ENCODE measurements at places on chromosomes 1 and 21.

- peak; percentile 38 for DNase-seq
Observed at GRCh38 chr1:41661428-41662060, 177.1 kb upstream of the EDN2 start.

- no peak for DNase-seq
Observed at GRCh38 chr1:23385119-23385621, 15.5 kb upstream of the ZNF436 start.

- DNase-seq: no peak
Observed at GRCh38 chr1:94919241-94920030, 7.5 kb downstream of the CNN3 start.

- peak; percentile 27 for DNase-seq
Observed at GRCh38 chr1:226575739-226576378, 27.3 kb downstream of the STUM start.

DNA sequence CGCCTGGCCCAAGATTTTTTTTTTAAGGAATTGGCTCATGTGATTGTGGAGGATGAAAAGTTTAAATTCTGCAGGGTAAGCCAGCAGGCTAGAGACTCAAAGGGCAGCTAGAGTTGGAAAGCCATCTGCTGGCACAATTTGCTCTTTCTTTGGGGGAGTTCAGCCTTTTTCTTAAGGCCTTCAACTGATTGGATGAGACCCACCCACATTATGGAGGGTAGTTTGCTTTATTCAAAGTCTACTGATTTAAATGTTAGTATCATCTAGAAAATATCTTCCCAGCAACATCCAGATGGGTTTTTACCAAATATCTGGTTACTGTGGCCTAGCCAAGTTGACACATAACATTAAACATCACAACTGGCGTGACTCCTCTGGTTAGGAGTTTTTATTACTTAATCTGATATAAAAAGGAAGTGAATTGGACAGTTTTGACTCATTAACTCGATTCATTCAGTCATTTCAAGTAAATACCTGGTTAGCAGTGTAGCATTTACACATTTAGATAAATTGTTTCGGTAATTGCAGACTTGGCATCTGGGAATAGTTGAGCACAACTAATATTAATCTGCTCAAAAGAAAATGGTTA lies 12.4 kb downstream of the HOOK1 start:
- DNase-seq: no peak

DNA sequence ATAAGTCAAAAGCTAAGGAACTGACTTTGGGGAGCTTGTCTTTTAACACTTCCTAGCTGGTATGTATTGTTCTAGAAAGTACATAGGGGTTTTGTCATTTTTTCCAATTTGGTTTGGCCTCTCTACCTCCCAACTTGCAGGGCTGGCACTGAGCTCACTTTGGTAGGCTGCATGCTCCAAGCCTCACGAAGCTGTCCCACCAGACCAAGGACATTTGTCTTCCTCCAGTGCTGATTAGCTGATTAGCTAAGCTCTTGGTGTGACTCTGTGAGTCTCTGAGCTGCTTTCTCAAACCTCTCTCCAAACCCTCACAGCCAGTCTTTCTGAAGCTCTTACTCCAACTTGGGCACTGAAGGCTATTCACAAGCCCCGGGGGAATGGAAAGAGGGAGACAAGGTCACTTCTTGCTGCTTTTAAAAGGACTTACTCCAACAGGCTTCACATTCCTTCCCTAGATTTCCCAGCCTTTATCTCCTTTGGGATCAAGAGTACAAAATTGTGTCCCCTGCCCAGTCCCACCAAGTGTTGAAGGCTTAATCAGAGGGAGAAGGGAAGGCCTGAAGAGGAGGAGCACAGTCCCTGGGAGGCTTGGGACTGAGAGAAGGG lies 893 bp upstream of the CFAP45 start:
- no peak for DNase-seq

- no peak for DNase-seq
Observed at GRCh38 chr1:44606701-44607281, 67.5 kb downstream of the TMEM53 start.

- DNase-seq: no peak
Observed at GRCh38 chr1:25871086-25871703, 4.3 kb downstream of the PAQR7 start.

DNA sequence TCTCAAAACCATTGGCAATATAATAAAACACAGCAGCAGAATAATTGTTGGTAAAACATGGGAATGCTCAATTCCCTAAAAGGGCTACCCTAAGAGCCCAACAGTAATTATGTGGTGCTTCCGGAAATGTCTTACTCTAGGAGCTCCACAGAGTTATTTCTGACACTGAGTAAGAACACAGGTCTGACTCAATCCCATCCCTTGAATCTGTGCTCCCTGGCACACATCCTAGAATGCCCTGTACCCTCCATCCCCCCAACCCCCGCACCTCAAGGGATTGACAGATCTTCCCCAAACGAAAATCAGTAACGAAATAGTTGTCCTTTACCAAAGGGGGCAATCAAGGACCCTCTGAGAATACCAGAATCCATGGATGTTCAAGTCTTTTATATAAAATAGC lies 71.9 kb downstream of the SMYD2 start:
- DNase-seq: no peak

GRCh38 chr1:182270731-182271130 lies 120.9 kb downstream of the GLUL start:
- no peak for DNase-seq

GRCh38 chr1:44832056-44832705 lies 10.9 kb downstream of the PTCH2 start:
- no peak for DNase-seq

DNA sequence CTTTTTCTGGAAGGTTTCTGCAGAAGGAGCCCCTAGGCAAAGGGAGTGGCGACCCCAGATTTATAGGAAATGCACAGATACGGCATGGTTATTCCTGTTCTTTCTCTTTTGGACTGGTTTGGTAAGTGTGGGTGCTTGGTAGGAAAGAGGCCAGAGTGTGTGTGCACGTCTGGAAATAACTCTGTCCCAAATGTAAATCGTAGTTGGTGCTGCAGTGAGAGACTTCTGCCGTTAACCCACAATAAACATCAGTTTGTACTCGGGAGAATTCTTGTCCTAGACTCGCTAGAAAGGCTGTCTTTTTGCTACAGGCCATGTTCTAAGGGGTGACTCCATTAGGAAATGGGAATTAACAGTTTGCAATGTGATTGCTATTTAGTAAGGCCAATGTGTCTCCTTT lies 779 bp downstream of the SLC44A3 start:
- DNase-seq: peak; percentile 23

DNA sequence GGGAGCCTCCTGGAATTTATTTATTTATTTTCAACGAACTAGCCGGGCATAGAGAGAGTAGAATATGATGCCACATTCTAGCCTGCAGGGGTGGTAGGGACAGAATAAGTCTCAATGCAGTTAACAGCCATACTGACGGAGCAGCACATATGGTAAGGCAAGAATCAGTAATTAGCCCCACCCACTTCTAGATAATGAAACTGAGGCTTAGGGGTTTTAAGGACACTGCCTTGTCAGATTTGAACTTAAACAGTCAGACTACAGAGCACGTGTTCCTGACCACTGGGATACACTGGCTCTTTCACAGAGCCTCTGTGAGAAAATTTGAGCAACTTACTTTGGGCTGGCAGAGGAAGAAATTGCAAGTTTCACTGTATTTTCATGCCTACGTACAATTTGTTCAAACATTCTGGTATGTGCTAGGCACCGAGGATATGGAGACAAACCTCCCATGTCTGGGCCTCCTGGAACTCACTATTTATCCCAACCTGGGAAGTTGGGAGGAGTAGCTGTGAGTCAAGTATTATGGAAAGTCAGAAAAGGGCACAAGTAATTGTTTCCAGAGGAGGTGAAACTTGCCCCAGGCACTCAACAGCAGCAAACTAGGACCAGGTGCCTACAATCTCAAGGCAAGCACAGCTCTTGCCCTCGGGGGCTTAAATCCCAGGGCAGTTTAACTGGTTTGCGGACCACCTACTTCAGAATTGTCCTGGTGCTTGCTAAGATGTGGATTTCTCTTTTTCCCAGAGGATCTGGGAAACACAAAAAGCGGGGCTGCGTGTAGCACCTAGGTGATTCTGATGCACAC lies 1.6 kb upstream of the CLIC4 start:
- DNase-seq: peak; percentile 61

DNA sequence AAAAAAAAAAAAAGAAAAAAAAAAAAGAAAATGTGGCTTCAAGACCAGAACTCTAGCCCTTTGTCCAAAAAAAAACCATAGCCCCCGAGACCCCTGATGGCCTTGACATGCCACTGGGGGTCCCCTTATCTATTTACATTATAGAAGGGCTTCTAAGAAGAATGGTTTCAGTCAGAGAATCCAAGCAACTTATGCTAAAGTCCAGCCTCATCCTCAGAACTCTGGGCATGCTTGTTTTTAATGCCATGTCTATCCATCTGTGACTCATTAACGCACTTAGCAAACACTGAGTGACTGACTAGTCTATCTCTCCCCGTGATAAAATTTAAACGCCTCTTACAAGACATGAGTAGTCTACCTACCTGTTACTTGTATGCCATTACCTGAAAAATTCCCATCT lies 29.3 kb downstream of the ERG start:
- DNase-seq: no peak

DNA sequence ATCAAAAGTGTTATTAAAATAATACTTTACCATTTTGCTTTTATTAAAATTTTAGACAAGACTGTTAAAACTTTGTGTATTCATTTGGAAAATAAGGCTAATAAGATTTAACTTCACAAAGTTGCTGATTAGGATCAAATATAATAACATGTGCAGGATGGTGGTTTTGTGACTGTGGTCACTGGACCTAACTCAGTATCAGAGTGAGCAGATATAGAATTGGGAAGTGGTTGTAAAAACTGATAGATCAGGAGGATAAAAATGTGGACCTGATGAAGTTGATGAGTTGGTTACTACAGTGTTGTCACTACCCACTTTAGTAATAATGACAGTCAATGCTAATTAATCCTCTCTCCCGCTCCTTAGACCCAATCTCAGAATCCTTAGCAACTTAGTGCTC lies 186.4 kb downstream of the AKT3 start:
- no peak for DNase-seq

- no peak for DNase-seq
Observed at GRCh38 chr1:68473060-68473459, 23.3 kb upstream of the RPE65 start.

DNA sequence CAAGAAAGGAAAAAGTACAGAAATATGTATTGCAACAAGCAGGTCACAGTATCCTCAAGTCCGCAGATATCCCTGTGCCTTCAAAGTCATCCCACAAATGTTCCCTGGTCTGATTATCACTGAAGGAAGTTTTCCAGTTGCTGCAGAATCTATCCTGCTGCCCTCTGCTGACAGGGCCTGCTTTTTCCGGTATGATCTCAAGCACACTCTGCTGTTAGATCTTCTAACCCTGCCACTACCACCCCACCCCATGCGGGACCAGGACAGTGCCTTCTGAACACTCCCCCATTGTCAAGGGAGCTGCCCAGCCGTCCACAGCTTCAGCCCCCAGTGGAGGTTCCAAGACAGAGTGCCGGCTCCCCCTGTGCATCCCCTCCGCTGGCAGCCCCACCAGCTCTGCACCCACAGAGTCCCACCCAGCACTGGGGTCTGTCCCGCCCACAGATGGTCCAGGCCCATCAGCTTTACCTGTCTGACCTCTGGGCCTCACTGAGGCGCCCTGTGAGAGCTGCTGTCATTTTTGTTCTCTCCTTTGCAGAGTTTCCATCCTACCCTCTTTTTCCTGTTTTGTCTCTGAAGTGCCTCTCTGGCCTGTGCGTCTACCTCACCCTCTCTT lies 27.9 kb downstream of the FAM163A start:
- no peak for DNase-seq

GRCh38 chr1:64268653-64269557 lies 65.5 kb downstream of the UBE2U start:
- DNase-seq: peak; percentile 94

DNA sequence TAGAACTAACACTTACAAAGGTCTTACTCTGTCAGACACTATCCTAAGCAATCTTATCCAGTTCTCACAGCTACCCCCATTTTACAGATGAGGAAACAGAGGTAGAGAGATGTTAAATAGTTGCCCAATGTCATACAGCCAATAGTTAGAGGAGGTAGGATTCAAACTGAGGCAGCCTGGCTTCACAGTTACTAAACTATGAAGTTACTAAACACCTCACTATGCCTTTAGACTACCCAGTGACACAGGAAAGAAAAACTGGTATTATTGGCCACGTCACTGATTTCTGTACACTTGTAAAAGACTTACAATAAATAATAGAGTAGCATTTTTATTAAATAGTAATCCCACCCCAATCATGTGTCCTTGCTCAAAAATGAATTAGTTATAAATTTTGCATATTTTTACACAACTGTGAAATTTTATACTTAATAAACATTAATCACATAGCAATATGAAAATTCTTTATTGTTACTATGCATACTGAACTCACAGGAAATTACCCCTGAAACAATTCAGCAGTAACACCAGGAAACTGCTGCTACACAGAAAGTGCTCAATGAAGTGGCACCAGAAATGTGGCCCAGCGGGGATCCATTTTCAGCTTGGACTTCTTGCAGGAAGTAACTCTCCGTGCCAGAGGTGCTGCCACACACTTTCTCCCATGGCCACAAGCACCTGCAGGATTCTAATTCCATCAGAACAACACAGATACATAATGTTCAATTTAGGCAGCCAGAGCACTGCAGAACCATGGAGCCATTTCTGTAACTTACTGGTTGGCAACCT lies 69.4 kb downstream of the VAV3 start:
- DNase-seq: no peak

DNA sequence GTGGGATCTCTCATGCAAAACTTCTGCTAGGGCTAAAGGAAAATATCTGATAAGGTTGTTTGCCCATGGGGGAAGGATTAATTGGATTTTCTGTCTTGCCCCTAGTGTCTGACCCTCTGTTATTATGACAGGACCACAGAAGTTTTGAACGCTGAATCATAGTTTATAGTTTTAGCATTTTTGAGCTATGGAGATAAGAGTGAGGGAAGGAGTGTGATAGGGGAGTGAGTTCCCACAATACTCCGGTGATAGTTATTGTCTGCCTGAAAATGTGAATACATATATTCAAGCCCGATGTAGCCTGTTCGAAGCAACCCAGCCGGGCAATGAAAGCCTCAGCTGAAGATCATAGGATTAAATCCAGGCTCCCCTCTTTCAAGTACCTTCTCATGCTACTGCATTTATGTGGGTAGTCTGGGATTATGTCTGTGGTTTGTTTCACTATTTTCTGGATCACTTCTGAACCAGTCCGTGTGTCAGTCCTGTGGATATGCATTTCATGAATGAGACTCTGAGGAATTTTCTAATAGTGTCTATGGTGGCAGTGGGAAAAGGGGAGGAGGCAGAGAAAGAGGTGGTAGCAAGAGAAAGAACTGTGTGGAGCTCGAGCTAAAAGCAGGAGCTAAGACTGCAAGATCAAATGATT lies 258.7 kb downstream of the DISC1 start:
- no peak for DNase-seq

GRCh38 chr1:183273300-183273699 lies 87.2 kb downstream of the LAMC2 start:
- DNase-seq: no peak

DNA sequence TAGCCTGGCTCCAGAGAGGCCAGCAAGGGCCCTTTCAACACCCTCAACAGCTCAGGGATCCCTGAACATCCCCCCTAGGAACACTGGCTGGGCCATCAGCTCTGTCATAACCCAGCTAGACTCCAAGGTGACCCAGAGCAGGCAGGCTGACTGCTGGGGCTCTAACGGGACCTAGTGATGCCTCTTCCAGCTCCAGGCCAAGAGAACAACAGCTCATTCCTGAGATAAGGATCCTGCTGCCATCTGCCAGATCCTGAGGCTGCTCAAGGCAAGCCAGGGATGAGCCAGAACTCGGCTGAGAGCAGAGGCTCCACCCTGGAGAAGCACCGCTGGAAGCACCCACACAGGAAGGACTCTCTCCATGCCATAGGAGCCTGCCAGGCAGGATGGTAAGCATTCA lies 2.0 kb downstream of the VSIG8 start:
- DNase-seq: no peak

- no peak for DNase-seq
Observed at GRCh38 chr1:206779638-206780037, 7.3 kb upstream of the IL10 start.
